ENCODE measurements at places on chromosomes 13 and 19.
A peak's percentile ranks its signal among the peaks of the same experiment; 100 is the strongest.

- no peak for DNase-seq
These were observed 267.3 kb downstream of the LHFPL6 start for GRCh38 chr13:39335721-39336120.

DNA sequence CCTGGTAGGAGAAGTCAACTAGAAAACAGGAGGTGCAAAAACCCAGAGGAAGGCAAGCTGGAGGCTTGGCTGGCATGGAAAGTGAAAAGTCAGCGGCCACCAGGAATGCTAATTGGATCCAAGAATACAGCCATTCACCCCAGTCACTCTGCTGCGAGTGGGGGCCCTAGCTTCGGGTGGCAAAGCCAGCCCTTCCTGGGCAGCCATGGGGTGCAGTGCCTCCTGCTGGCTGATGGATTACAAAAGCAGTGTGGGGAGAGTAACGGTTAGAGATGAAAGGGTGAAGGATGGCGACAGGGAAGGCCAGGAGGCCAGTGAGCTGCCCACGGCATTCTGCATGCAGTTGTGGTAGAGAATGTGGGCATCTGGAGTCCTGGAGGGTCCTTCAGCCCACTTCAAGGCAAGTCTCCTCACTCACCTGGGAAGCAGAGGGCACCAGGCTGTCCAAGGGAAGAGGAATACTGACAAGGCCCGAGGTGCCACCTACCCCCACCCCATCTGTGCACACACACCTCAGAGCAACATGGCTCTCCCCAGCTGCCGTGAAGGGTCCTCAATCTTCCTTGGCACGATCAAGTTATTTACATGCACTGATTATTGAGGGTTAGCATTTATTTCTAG is 20.3 kb upstream of the EPHX3 start:
- DNase-seq, result no peak

- DNase-seq, result no peak
These were observed 64.2 kb downstream of the CRYL1 start for GRCh38 chr13:20461481-20461859.

DNA sequence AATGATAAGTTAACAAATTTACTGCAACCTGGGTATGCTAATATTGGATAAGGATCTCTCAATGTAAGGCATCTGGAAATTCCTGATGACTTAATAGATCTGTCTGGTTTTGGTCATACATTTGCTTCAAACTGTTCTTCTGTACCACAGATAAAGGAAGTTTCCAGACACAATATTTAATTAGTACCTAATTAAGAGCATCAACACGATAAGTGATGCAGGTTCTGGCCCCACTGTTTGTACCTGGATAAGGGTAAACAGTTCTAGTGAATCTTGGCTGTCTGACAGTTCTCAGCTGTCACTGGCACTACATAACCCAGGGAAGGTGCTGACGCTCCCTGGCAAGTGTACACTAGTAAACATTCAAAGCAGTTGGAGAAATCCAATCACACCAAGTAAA is 165.6 kb downstream of the MZT1 start:
- DNase-seq, result no peak

DNA sequence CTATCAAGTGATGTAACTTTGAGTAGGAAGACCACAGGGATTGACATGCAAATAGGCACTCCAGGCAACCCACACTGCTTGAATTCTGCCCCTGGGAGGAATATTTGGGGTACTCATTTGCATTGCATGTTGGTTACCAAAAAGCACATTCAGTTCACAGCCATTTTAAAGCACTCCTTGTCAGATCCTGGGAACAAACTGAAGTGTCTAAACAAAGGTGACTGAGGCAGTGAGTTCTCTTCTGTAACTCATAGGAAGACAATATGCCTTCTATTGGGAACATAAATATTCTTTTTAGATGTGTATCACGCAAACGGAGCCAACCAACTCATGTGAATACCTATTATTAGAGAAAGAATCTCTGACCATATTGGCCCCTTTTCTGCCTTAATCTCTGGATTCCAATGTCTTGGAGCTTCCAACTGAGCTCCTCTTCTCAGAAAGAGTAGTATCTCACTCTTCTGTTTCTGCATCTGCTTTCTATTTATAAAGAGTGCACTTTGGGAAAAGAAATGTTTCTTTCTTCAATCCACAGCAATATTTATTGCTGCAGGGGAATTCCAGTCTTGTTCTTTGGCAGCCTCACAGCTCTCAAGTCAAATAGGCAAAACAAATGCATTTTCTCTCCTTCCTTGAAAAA is 125.7 kb upstream of the NBEA start:
- DNase-seq, result no peak

GRCh38 chr13:100658363-100658762 is 16.2 kb downstream of the TMTC4 start:
- DNase-seq, result no peak

- no peak for DNase-seq
These were observed 139.4 kb downstream of the SIPA1L3 start for GRCh38 chr19:38046254-38047048.

DNA sequence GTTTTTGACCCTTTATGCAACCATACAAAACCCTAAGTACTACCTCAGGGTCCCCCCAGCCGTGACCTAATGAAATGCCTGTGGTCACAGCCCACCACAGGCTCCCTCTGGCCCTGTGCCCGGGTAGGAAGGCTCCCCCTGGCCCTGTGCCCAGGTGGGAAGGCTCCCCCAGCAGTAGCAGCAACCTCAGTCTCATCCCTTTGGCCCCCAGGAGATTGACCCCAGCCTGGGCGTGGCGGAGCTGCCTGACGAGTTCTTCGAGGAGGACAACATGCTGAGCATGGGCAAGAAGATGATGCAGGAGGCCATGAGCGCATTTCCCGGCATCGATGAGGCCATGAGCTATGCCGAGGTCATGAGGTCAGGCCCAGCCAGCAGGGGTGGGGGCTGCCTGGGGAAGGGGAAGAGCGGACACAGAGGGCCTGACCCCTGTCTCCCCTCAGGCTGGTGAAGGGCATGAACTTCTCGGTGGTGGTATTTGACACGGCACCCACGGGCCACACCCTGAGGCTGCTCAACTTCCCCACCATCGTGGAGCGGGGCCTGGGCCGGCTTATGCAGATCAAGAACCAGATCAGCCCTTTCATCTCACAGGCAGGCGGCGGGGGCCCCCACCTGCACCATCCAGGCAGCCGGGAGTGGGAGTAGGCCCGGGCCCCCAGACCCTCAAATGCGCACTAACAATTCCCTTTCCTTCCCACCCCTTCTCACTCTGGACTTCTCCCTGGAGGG is 6.3 kb upstream of the BEST2 start:
- no peak for DNase-seq

DNA sequence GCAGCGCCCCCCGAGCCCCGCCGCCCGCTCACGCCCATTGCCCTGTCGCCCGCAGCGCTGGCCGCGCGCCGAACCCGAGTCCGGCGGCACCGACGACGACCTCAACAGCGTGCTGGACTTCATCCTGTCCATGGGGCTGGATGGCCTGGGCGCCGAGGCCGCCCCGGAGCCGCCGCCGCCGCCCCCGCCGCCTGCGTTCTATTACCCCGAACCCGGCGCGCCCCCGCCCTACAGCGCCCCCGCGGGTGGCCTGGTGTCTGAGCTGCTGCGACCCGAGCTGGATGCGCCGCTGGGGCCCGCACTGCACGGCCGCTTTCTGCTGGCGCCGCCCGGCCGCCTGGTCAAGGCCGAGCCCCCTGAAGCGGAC is 518 bp downstream of the KLF2 start:
- DNase-seq, result peak; percentile 86

- DNase-seq, result no peak
These were observed 15.3 kb downstream of the SYDE1 start for GRCh38 chr19:15122331-15123030.

- no peak for DNase-seq
These were observed 1.6 kb downstream of the RPL18 start for GRCh38 chr19:48617146-48617937.

DNA sequence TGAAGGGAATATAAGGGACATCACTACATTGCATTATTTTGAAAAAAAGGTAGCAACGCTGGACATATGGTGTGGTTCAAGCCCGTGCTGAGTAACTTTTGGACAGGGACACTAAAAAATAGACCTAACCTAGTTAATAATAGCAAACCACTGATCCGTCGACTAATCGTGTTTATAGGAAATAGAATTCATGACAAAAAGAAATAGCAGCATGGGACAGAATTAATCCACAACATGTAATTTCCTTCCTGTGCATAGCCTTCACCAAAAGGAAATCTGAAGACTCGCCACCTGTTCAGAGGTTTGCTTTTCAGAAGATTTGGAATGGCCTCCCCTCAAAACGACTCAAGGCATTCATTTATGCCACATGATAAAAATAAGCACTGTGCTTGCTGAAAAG is 128.7 kb downstream of the FGF14 start:
- no peak for DNase-seq
